Eye (tissue), 1 donor: ENCODE measurements at places on chromosomes 2 and 18.
A peak's percentile ranks its signal among the peaks of the same experiment; 100 is the strongest.

DNA sequence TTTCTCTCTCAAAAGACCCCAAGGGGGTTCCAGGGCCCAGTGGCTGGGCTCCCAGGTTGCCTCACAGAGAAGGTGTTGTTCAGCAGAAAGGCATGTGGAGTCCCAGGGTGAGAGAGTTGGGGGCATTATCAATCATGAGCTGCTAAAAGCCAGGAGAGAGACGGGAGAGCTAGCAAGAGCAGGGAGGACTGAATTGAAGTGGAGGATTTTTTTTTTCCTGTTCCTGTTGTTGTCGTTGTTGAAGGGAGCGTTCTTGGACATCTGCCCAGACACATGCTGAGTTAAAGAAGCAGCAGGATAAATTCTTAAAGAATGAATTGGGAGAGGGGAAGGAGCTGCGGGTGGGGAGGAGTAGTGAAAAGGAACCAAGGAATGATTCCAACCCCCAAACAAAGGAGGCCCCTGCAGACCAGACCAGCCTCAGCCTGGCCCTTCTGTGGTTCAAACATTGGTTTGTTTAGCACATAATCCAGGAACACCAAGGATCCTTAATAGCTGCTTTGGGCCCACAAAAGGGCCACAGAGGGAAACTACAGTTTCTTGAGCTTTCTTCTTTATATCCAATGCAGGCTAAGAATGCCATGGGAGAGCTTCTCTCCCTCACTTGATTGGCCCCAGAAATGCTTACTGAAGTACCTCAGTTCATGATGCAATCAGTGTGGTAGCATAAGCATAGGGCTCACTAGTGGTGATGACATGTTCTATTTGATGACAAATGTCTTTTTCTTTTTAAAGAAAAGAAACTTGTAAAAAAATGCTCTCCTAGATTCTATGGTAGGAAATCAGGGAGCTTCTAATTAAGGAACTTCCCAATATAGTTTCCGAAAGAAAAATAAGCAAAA lies 146.0 kb downstream of the SETBP1 start:
- DNase-seq, result peak; percentile 85

DNA sequence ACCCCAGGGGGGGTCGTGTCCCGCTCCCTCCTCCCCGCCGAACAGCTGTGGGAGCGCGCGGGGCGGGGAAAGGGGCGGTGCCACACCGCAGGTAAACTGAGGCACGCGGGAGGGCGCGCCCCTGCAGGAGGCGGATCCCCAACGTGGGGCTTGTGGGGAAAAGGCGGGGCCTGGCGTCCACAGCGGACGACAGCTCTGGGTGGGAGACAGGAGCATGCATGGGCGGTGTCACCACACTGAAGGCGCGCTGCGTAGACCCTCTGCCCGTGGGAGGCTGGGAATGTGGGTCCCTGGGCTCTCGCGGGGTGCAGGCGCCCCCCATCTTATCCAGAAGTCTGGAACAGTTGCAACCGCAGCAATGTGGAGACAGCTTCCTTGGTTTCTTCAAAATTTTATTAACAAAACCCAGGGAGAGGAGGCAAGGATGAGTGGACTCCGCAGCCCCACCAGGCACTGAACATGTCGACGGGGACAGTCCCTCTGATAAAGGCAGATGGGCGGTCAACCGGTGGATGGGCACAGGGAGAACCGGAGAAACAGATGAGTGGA lies 723 bp upstream of the MBD1 start:
- DNase-seq, result no peak

DNA sequence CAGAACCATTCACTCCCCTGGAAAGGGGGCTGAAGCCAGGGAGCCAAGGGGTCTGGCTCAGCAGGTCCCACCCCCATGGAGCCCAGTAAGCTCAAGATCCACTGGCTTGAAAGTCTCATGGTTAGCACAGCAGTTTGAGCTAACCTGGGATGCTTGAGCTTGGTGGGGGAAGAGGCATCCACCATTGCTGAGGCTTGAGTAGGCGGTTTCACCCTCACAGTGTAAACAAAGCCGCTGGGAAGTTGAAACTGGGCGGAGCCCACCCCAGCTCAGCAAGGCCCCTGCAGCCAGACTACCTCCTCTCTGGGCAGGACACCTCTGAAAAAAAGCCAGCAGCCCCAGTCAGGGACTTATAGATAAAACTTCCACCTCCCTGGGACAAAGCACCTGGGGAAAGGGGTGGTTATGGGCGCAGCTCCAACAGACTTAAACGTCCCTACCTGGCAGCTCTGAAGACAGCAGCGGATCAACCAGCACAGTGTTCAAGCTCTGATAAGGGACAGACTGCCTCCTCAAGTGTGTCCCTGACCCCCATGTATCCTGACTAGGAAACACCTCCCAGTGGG lies 14.7 kb upstream of the TTC32 start:
- DNase-seq, result no peak

DNA sequence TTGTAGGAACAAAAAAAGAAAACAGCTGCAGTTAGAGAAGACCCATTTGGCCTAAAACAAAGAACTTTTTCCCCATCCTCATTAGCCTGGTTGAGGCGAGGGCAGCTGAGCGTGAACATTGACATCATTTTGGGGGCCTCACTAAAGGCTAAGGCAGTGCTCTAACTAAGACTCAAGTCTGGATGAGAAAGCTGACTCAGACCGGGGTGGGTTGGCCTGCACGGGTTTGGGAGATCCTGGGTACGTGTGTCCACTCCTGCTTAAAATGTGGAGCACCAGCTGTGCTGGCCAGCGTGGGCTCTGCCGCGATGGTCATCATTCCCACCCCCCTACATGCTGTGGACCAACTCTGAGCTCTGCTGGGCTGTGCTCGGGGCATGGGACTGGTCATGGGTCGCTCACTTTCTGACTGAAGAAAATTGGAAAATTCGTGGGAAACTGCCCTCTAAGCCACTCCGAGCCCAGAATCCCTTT lies 86.0 kb upstream of the TMEM247 start:
- DNase-seq, result peak; percentile 81

GRCh38 chr2:160890667-160891352 lies 269.4 kb upstream of the TANK start:
- DNase-seq, result no peak

GRCh38 chr18:36848609-36849008 lies 19.7 kb downstream of the KIAA1328 start:
- no peak for DNase-seq

GRCh38 chr2:224869601-224870233 lies 153.6 kb upstream of the CCDC195 start:
- DNase-seq, result no peak

GRCh38 chr2:58476556-58476955 lies 235.4 kb upstream of the FANCL start:
- DNase-seq, result no peak

GRCh38 chr2:158726911-158727592 lies 68.1 kb upstream of the DAPL1 start:
- DNase-seq, result peak; percentile 77

- DNase-seq, result no peak
These were observed 22.8 kb downstream of the TRABD2A start for GRCh38 chr2:84858123-84858522.

DNA sequence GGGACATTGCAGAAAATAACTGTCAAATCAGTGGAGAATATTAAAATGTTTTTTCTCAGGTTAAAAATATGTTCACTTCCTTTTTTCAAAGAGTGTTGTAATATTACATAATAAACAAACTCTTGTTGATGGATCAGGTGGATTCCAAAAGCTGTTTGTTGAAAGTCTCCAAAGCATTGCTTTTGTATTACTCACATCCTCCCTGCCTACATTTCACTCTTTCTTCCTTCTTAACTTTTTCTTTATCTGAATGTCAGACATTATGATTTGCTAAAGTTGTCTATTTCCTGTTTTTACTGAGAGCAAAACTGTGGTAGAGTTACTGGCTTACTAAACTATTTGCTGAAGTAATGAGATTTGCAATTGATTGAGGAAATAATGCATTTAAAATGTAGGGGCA lies 92.1 kb downstream of the CDH19 start:
- no peak for DNase-seq

GRCh38 chr2:224393157-224393872 lies 8.6 kb downstream of the FAM124B start:
- DNase-seq, result no peak

- no peak for DNase-seq
These were observed 18.8 kb downstream of the TM4SF20 start for GRCh38 chr2:227360351-227360750.

- DNase-seq, result peak; percentile 41
These were observed 102.3 kb upstream of the ALPP start for GRCh38 chr2:232276084-232276732.

DNA sequence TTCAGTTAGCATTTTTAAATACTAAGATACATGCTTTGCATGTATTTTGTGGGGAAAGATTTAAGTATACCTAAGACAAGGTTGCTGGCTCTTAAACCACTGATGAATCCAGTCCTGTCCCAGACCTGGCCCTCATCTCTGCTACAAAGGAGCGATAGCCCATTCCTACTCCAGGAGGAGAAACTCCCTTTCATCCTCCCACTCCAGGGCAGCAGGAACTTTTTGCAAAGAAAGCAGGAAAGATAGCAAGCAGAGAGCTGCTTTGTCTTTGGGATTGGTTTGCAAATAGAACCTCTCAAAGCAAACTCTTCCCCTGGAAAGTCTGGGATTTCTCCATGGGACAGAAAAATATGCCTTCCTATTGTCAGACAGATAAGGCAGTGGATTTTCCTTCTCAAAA lies 43.6 kb upstream of the COPS8 start:
- no peak for DNase-seq

GRCh38 chr18:2293109-2293839 lies 278.0 kb downstream of the METTL4 start:
- DNase-seq, result no peak

GRCh38 chr18:43596105-43596712 lies 318.9 kb upstream of the SYT4 start:
- peak; percentile 58 for DNase-seq

DNA sequence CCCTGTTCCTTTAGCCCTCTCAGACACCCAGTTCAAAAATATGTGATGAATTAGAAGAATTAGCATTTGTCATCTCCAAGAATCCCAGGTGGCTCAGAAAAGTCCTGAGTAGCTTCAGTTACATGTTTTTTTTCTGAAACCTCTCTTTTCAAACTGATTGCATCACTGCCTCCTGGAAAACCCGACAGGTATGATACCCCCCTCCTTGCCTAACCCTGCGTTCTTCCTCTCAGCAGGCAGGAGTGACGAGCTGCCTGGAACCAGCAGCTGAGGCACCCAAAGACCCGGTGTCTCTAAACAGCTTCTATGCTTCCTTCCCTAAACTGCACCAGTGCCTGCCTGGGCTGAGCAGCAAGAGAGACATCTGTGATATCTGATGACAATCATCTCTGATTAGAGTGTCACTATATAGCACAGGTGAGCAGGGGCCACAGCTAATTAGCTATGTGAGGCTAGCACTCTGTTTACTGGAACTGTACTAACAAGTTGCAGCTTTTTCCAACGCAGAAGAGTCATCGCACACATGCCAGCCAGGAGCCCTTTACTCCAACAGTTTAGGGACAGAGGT lies 376.4 kb upstream of the ATP5MC3 start:
- no peak for DNase-seq

DNA sequence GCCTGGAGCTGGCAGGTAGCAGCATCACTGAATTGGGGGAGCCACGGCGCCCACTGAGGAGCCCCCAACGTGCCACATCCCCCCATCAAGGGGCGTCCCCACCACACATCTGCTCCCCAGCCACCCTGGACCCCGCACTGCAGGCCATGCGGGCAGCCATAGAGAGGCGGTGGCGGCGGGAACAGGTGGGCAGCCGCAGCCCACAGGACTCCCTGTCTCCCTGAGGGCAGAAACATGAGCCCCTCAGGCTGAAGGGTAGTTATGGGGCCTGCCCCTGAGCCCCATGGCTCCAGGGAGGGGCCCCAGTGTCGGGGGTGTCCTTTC lies 26.6 kb downstream of the CROCC2 start:
- no peak for DNase-seq
